Effector memory CD4-positive, alpha-beta T cell (primary cell): ENCODE measurements at places on chromosomes 4 and X.

DNA sequence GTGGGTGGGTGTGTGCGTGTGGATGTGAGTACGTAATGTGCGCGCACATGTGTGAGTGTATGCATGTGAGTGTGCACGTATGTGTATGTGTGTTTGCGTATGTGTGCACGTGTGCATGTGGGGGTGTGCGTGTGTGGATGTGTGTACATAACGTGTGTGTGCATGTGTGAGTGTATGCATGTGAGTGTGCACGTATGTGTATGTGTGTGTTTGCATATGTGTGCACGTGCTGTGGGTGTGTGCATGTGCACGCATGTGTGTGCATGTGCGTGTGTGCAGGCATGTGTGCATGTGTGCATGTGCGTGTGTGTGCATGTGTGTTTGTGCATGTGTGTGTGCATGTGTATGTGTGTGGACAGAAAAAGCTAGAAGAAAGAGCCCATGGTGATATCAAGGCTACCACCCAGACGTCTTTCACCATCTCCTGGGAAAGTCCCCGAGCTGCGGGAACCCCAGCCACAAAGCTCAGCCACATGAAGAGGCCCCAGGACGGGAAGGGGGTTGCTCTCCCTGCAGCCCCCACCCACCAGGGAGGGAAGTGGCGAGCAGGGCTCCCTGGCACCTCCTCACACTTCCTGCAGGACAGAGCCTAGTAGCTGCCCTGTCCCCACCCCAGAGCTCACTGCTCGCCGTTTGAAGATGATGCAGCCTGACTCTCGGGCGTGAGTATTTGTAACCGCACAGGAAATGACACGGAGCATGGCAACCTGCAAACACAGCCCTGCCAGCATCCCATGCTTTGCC, 108.3 kb downstream of the DCTD start:
- DNase-seq: peak; percentile 25

- DNase-seq: no peak
Observed at GRCh38 chr4:152476796-152477195, 59.1 kb downstream of the FBXW7 start.

- DNase-seq: no peak
Observed at GRCh38 chr4:52837716-52838558, 24.2 kb upstream of the RASL11B start.

DNA sequence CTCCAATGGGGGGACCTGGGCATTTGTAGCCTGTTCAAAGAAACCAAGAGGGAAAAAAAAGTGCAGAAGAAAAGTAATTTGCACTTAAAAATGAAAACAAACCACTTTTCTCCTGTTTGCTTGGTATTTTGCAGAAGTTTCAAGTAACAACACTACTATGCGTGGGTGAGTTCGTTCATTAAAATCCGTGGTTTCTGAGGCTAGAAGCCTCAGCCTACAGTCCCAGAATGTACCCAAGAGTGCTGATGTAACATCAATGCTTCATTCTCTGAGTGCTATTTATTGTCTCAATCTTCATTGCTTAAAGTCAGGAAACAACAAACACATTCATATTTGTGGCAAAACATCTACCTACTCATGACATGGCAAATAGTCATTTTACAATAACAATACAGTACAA, 29.2 kb downstream of the LGI2 start:
- no peak for DNase-seq

- DNase-seq: no peak
Observed at GRCh38 chr4:37981844-37982720, 21.9 kb downstream of the PTTG2 start.

- DNase-seq: no peak
Observed at GRCh38 chrX:1884446-1884845, 269.6 kb downstream of the ASMT start.

- no peak for DNase-seq
Observed at GRCh38 chr4:25888781-25889180, 25.2 kb upstream of the SMIM20 start.
